Stimulated activated CD8-positive, alpha-beta memory T cell treated with anti-CD3 and anti-CD28 coated beads, Interleukin-4, amount 100 ng/mL, for 48 hours (primary cell): ENCODE measurements at places on chromosomes 6 and 20.

GRCh38 chr6:69813508-69813907 lies 16.7 kb upstream of the LMBRD1 start:
- no peak for DNase-seq

GRCh38 chr6:132669690-132670291 lies 10.8 kb upstream of the TAAR1 start:
- DNase-seq = no peak

GRCh38 chr6:131950767-131951575 lies at the start of gene CCN2:
Gene CCN2, minus strand, starts transcription at chr6:131951372. Its CDS starts 200 bp downstream, at chr6:131951172.
- DNase-seq = peak; percentile 25

DNA sequence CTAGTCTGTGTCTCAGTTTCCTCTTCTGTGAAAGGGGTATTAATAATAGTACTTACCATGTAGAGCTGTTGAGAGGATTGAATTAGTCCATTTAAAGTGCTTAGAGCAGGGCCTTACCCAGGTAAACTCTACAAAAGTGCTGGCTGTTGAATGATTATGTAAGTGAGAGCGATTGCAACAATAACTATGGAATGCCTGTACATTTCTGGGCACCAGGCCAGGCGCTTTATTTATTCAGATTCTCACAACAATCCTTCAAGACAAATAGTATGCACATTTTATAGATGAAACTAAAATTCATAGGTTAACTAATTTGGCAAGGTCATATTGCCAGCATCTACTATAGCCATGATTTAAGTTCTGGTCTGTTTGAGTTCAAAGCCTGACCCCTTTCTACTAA lies 78.3 kb upstream of the MMS22L start:
- DNase-seq = no peak

DNA sequence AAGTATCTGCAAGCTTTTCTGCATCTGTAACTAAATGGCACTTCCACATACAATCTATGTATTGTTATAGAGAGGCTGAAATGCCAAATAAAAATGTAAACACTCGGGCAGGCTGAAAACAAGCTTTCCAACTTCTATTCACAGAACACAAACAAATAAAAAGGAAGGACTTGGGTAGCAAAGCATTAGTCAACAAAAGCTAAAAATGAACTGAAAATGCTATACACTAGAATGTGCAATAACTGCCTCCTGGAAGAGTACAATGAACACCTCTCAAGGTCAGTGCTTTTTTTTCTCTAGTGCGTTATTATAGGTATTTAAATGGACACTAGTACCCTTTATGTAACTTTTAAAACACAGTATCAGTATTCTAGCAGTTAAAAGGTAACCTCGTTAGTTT lies 31.4 kb downstream of the STK38 start:
- no peak for DNase-seq

- no peak for DNase-seq
Measured at GRCh38 chr6:15304337-15305042, 58.6 kb downstream of the JARID2 start.

- no peak for DNase-seq
Measured at GRCh38 chr6:11350294-11350693, 117.8 kb upstream of the NEDD9 start.

GRCh38 chr6:16985513-16986284 lies 116.2 kb upstream of the STMND1 start:
- DNase-seq = no peak

DNA sequence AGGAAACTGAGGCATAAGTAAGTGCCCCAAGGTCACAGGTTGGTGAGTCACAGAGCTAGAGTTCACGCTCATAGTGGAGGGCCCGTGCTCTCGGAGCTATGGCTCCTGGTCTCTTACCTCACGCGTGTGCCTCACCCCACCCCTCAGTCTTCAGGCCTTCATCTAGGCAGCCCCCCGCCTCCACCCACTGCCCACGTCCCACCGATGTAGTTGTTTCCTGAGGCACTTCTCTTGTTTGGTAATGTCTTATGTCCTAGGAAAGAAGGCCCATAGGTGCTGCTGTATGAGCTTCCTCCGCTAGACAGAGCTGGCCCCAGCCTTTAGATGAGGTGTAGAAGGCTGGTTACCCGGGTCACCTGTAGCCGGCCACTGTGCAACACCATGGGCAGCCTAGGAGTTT lies 5.1 kb downstream of the RIPK1 start:
- no peak for DNase-seq

DNA sequence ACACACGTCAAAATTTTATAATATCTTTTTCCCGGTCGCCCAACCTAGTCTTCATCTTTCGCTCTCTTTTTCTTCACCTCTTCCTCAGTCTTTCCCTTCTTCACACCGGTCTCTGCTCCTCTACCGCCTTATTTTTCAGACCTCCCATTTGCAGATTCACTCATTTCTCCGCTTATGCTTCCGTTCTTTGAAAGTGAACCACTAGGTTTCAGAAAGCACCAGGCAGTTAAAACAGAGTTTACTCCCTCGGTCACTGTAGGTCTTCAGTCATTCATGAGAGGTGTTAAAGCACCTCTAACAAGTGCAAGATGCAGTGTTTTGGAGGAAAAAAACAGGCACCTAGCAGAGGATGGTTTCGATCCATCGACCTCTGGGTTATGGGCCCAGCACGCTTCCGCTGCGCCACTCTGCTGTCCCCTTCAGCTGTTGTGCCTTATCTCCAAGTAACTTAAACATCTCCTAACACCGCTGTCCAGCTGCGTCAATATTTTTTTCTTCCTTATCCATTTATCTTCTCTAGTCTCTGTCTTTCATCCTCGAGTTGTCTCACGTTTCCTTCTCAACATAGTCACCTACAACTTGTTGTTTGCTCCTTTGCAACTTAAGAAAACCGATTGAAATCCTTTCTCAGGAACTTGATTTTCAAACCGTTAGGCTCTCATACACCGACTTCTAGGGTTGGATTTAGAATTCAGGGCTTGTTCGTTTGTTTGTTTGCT lies 119.7 kb upstream of the ZNF184 start:
- peak; percentile 73 for DNase-seq

DNA sequence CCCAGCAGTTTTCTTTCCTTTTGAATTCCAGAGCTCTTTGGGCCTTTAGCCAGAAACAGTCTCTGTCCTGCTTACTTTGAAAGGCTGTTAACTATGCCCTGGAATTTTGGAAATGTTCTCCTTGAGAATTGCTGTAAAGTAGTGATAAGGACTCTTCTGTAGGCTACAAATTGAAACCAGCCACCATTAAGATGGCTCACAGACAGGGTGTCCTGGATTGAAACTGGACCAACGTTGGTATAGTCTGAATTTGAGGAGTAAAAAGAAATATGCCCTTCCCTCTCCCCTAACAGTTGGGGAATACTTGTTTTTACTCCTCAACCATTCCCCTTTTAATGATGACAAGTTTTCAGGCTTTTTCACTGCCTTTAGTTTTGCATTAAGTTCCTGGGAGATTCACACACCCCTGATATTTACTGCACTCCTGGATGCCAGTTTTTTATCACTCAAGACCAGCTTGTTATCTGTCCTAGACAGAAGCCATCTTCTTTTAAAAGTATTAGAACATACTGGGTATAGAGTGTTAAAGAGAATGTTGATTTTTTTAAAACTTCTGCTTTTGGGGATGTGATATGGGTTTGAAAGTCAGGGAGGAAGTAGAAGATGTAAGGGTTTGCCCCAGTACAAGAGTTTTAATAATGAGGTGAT lies 21.9 kb downstream of the TOP1 start:
- DNase-seq = no peak

- DNase-seq = no peak
Measured at GRCh38 chr20:62027116-62027515, 38.6 kb downstream of the TAF4 start.

- DNase-seq = no peak
Measured at GRCh38 chr6:36333931-36334725, 2.6 kb downstream of the BNIP5 start.

DNA sequence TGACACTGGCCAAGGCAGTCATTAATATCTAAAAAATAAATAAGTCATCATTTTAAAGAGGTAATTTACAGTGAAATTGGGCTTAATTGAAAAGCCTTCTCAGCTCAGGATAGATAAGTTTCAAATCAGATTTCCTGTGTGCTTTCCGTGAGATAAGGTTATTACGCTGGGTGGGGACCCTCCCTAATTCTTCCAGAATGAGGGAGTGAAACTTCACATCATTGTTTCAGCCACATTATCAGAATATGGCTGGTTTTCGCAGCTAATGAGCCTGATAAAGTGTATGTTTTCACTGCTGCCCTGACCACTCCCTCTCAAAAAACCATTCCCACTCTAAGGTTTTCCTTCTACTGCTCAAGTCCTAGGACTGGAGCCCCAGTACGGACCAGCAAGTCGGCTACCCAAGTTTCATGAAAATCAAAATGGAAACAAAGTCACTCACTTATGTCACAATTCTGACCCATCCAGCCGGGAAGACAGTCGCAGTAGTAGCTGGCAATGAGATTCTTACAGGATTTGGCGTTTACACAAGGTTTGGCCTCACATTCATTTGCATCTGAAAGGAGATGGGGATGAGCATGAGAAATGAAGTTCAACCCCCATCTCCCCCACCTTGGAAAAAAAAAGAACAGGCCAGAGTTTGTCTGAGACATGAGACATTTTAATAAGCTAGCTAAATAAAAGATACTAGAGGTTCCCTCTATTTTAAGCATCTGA lies 24.6 kb downstream of the JAG1 start:
- DNase-seq = no peak

- no peak for DNase-seq
Measured at GRCh38 chr6:137976430-137976829, 109.4 kb downstream of the TNFAIP3 start.

GRCh38 chr6:106199331-106199730 lies 113.2 kb downstream of the PRDM1 start:
- DNase-seq = no peak

GRCh38 chr20:1310506-1311190 lies 18.3 kb downstream of the SDCBP2 start:
- no peak for DNase-seq

GRCh38 chr6:165181951-165182414 lies 127.4 kb downstream of the C6orf118 start:
- no peak for DNase-seq

DNA sequence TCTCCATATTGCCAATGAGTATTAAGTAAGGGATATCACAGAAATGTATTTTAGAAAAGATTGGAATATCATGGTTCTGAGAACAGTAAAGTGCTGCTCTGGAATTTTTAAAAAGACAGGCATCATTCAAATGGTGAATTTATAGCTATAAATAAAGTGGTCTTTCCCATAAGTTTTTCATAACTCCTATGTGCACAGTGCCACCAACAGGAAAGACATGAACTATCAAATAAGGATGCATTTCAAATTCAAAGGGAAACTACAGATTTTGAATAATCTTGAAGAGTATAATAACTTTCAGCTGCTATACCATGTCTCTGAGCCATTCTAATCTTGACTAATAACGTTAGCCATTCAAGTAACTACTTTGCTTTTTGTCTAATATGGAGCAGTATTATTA lies 456.8 kb upstream of the GJE1 start:
- DNase-seq = no peak

GRCh38 chr20:4929686-4930397 lies 71.5 kb downstream of the SLC23A2 start:
- DNase-seq = no peak

DNA sequence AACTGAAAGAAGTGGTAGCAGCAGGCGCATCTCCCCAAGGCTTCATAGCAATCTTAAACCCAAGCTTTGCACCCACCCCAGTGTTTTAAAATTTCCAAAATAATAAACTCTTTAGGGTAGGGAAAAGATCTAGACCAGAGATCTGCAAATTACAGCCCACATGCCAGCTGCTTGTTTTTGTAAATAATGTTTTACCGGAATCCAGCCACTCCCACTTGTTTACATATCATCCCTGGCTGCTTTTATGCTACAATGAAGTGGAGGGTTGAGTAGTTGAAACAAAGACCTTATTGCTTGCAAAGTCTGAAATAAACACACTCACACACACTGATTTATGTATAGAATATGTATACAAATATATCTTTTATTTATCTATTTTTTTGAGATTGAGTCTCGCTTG lies 30.0 kb downstream of the SLX4IP start:
- DNase-seq = no peak

GRCh38 chr20:14441201-14441600 lies 103.8 kb upstream of the FLRT3 start:
- no peak for DNase-seq

DNA sequence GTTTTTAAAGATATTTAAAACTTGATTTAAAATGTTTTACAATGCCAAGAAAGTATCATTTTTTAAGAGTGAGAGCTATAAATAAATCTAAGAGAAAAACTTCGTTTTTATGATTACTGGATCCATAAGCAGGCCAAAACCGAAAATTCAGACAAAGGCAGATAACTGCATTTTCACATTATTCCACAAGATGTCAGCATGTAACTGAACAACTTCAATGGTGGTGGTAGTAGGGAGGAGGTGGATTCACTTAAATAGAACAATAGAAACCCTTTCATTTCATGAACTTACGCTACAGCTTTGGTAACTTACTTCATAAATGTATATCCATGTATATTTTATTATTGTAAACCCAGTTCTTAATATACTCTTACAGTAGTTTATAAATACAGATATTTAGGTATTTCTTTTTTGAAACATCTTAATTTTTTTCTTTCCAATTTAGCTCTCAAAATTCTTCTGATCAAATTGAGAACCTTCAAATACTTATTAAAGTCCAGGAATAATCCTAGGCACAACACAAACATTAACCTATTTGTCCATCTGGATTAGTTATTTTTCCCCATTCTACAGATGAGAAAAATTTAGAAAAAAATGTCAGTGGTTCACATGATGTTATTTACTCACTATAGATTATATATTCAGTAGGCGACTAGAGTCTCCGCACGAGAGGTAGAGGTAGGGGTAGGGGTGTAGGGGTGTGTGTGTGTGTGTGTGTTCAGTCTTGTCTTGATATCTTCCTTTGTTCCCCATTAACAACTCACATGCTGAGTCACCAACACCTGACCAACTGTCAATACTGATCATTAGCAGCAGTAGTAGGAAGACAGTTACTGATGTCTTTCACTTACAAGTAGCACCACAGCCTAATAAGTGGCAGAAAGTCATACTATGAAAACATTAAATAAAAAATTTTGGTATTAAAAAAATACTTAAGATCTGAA lies 111.5 kb downstream of the ARHGAP18 start:
- no peak for DNase-seq

DNA sequence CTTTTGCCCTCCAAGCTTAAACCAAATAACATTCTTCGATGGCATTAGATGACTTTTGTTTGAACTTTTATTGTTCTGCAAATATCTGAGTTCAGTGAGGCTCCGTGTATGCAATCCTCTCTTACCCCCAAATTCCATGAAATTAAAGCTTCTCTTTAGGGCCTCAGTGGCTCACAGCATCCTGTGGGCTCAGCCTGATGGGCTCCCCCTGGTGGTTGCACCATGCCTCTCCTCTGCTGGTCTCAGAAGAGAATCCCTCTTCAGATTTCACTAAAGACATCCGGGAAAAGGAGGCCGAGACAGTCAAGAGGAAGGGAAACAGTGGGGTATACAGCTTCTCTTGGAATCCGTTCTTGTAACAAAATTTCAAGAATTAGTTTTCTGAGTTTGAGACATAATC lies 331.6 kb upstream of the NT5E start:
- no peak for DNase-seq

DNA sequence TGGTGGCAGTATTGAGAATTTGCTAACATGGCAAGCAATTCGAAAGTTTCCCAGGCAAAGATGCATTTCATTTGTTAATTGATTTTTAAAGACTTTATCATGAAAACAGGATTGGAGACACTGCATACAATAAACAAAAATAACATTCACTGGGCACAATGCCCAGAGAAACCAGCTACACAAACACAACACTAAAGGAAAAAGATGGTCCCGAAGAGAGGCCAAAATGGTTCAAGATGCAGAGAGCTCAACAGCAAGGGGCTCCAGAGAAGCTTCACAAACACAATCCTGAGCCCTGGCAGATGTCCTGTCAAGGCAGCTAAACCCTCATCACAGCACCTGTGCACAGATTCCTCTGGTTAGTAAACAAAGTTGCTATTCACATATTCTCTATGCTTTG lies 79.3 kb downstream of the INSM1 start:
- no peak for DNase-seq
